ENCODE measurements at places on chromosomes 1 and 21. TPM values are rescaled to one million over a fixed set of nuclear protein-coding genes. Genes with fewer than 3 reads are reported as not detected.

GRCh38 chr1:219568733-219569132 is 44.2 kb downstream of the ZC3H11B start:
- H3K4me1 ChIP-seq, result no peaks in the 10 kb centered on the region
- no peak overlapping the region for H3K4me3 ChIP-seq
- DNase-seq, result no peak
- H3K27me3 ChIP-seq, result no peaks in the 10 kb centered on the region
- H3K27ac ChIP-seq, result no peak overlapping the region
- no peaks in the 10 kb centered on the region for H3K36me3 ChIP-seq

The POFUT2 gene
- 35.7 TPM for total RNA-seq

DNA sequence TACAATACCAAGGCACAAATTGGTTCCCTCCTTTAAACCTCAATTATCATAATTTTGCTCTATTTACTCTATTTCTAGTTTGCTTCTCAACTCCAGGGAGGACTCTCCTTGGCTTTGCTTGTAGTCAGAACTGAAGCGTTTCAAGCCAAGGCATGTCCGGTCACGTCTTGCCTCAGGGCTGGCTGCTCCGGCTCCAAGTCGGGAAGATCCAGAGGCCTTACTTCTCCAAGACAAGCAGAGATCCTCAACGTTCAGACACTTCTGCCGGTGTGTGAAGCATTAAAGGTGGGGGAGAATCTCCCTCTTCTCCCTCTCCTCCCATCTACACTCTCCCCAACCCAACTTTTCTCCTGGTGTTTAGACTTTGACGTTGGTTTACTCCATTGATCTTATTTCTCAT is 7.2 kb upstream of the HHAT start:
- peaks cover 2% of the 10 kb centered on the region for H3K27me3 ChIP-seq
- DNase-seq, result no peak
- H3K36me3 ChIP-seq, result no peaks in the 10 kb centered on the region
- no peak overlapping the region for H3K4me3 ChIP-seq
- H3K4me1 ChIP-seq, result no peaks in the 10 kb centered on the region

- H3K4me1 ChIP-seq, result peaks cover 4% of the 10 kb centered on the region
- H3K4me3 ChIP-seq, result no peak overlapping the region
- no peak overlapping the region for H3K27ac ChIP-seq
- DNase-seq, result no peak
- no peaks in the 10 kb centered on the region for H3K27me3 ChIP-seq
These were observed 282.2 kb downstream of the PLPP3 start for GRCh38 chr1:56297208-56297607.

DNA sequence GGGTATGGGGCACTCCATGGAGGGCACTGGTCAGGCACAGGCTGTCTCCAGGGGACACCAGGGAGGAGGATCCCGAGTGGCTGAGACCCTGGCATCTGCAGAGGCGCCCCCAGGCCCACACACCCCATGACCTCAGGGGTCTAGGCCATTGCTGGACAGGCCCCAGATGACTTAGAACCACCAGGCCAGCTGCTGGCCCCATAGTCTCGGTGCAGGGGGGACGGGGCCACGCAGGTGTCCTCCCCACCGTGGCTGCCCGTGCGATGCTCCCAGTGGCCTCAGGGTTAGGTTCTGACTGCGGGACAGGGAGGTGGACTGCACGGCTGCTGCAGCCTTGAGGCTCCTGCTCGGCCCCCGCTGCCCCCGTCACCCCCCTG is 44.0 kb downstream of the MORN1 start:
- H3K4me3 ChIP-seq, result no peak overlapping the region
- no peak overlapping the region for H3K27ac ChIP-seq
- H3K27me3 ChIP-seq, result no peaks in the 10 kb centered on the region
- no peak for DNase-seq

The TTC4 gene
- 18.4 TPM for total RNA-seq

The LCE1A gene
- not detected for total RNA-seq

GRCh38 chr1:12465126-12465525 is 152.9 kb downstream of the DHRS3 start:
- no peak for DNase-seq
- no peaks in the 10 kb centered on the region for H3K27me3 ChIP-seq
- no peak overlapping the region for H3K4me3 ChIP-seq

Data from lung (tissue), 17 donors.